ENCODE measurements at places on chromosomes 6 and 20. TPM values are rescaled to one million over a fixed set of nuclear protein-coding genes. Genes with fewer than 3 reads are reported as not detected.

SIM1 gene
- total RNA-seq: not detected

LY6G6C gene
- not detected for total RNA-seq

DUSP15 gene
- total RNA-seq: not detected

TBXT gene
- total RNA-seq: not detected

C20orf202 gene
- total RNA-seq: under 0.01 TPM

PI3 gene
- total RNA-seq: not detected

GPR6 gene
- total RNA-seq: not detected

POLR1C gene
- 26.6 TPM for total RNA-seq

MCHR2 gene
- total RNA-seq: not detected

SMLR1 gene
- total RNA-seq: not detected

OR2B6 gene
- total RNA-seq: not detected

OLIG3 gene
- not detected for total RNA-seq

ABHD16B gene
- total RNA-seq: not detected

SOX4 gene
- total RNA-seq: 42.0 TPM

FOXP4 gene
- total RNA-seq: 3.3 TPM

MEP1A gene
- total RNA-seq: not detected

IP6K3 gene
- 0.50 TPM for total RNA-seq

C6orf15 gene
- total RNA-seq: not detected

EPPIN gene
- total RNA-seq: not detected

EYS gene
- total RNA-seq: 0.50 TPM

MATN4 gene
- 0.33 TPM for total RNA-seq

OPRM1 gene
- total RNA-seq: not detected

ENPP4 gene
- 0.50 TPM for total RNA-seq

CTAGE9 gene
- total RNA-seq: not detected

TRIM15 gene
- total RNA-seq: not detected

PRND gene
- not detected for total RNA-seq

UBE2C gene
- total RNA-seq: 3.0 TPM

C6orf52 gene
- 0.50 TPM for total RNA-seq

SIGLEC1 gene
- not detected for total RNA-seq

VGLL2 gene
- not detected for total RNA-seq

Data from smooth muscle cell of trachea (primary cell).